ENCODE measurements at places on chromosomes 4 and X.
A peak's percentile ranks its signal among the peaks of the same experiment; 100 is the strongest.

GRCh38 chr4:38424151-38424871 is 239.7 kb upstream of the KLF3 start:
- no peak for DNase-seq

DNA sequence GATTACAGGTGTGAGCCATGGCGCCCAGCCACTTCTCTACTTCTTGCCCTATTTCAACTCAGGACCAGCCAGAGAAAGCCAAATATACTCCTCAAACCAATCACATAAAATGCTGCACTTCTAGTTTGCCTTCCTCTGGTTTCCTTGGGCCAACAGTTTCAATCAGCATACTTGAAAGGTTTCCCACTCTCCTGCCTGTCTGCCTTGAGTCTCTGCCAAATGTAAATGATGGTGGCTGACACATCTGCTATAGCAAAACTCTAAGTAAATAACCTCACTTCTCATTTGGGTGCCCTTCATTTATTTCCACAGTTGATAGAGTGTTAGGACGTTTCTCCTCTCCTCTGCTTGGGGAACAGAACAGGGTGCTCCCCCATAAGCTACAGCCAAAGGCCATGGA is 36.4 kb upstream of the PPA2 start:
- DNase-seq = no peak

GRCh38 chr4:183522821-183523220 is 18.0 kb downstream of the ING2 start:
- no peak for DNase-seq

DNA sequence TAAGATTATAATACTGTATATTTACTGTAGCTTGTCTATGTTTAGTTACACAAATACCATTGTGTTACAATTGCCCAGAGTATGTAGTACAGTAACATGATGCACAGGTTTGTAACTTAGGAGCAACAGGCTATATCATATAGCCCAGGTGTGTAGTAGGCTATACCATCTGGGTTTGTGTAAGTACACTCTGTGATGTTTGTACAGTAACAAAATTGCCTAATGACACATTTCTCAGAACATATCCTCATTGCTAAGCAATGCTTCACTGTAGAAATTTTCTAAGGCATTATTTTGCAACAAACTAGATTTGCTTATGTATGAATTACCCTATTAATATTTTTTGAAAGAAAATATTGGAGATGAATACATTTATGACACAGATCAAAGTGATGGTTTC is 1390.9 kb downstream of the C4orf33 start:
- no peak for DNase-seq

DNA sequence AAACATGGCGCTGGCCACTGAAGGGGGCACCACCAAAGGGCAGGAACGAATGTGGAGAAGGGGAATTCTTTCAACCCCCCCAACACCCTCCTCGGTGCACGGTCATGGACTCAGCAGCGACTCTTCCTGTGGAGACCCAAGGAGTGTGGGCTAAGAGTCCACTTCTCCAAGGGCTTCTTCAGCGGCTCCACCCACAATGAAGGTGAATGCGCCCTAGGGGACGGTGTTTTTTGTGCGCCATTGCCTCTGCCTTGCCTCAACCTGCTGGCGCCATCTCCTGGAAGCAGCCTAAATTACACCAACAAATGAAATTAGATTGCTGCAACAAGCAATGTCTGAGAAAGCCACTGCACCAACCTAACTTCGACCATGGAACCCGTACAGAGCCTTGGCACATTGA is 169.2 kb upstream of the MAGEB18 start:
- DNase-seq = no peak

GRCh38 chr4:26941951-26942350 is 81.3 kb downstream of the STIM2 start:
- DNase-seq = no peak

DNA sequence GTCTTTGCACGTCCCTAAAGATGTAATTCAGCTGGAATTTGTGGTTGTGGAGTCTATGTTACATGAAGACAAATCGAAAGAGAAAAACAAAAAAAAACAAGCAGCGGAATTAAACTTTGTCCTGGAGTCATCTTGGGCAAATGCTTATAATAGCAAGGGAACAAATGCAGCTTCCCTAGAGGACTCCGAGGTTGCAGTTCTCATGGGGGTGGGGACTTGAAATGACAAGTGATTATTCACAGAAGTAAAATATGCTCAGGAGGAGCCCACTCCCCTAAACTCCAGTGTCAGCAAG is 362.4 kb downstream of the ARHGAP24 start:
- DNase-seq = no peak

- DNase-seq = no peak
Observed at GRCh38 chr4:127196655-127197352, 436.0 kb upstream of the INTU start.

GRCh38 chrX:90040807-90041206 is 119.1 kb downstream of the TGIF2LX start:
- no peak for DNase-seq

- no peak for DNase-seq
Observed at GRCh38 chr4:129839687-129840086, 743.7 kb downstream of the C4orf33 start.

DNA sequence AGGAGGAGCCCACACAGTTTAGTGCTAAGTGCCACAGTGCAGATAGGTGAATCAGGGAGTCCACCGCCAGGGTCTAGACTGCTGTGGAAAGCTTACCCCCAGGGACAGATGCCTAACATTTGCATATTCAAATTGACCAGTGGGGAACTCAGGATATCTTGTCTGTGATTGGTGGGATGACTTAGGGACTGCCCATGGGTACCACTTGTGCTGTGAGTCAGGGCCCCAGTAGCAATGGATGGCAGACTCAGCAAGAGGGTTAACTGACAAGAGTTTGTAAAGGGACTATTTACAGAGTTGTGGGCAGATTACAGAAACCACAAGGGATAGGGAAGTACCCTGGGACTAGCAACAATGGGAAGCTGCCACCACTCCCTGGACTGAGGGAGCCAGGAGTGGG is 282.1 kb downstream of the BCOR start:
- no peak for DNase-seq

- no peak for DNase-seq
Observed at GRCh38 chrX:150487369-150488094, 80.9 kb upstream of the MTM1 start.

DNA sequence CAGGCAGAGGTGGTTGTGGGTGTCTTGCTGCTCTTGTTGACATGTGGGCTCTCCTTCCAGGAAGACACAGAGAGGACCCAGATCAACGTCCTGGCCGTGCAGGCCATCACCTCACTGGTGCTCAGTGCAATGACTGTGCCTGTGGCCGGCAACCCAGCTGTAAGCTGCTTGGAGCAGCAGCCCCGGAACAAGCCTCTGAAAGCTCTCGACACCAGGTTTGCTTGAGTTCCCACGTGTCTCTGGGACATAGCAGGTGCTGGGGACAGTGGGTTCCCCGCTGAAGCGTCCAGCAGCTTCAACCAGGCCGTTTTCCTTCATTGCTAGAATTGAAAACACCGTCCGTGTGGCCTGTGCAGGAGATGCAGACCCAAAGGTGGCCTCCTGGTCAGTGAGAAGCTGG is 25.6 kb upstream of the MSANTD1 start:
- no peak for DNase-seq

DNA sequence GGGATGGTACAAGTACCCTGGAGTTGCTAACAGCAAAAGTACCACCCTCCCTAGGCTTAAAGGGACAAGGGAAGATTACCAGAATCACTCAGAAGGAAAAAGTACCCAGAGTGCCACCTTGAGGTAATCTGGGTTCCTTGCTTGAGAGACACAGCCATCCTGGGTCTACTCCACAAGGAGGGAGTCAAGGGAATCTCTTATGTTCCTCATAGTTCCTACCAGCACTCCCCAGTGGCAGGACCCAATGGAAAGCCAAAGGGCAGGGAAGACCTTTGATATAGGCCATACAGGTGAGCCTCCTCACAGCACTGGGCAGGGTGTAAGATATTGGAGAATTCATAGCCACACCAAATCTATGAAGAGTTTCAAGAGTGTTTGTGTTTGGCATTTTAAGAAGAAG is 5.7 kb downstream of the IL2 start:
- DNase-seq = peak; percentile 27

DNA sequence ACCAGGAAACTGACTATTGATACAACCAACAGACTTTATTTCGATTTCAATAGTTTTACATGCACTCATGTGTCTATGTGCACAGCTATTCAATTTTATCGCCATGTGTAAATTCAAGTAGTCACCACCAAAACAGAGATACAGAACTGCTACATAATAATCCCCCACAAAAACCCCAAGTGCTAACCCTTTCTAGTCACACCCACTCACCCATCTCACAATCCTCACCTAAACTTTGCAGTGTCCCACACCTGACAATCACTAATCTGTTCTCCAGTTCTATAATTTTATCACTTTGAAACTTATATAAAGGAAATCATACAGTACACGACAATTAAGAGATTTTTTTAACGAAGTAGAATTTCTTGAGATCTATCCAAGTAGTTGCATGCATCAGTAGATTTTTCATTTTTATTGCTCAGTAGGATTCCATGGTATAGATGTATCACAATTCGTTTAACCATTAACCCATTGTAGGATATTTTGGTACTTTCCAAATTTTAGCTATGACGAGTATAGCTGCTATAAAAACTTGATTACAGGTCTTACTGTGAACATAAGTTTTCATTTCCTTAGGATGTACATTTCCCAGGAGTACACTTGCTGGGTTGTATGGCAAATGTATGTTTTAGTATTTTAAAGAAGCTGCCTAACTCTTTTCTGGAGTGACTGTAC is 85.9 kb downstream of the CASK start:
- DNase-seq = no peak

DNA sequence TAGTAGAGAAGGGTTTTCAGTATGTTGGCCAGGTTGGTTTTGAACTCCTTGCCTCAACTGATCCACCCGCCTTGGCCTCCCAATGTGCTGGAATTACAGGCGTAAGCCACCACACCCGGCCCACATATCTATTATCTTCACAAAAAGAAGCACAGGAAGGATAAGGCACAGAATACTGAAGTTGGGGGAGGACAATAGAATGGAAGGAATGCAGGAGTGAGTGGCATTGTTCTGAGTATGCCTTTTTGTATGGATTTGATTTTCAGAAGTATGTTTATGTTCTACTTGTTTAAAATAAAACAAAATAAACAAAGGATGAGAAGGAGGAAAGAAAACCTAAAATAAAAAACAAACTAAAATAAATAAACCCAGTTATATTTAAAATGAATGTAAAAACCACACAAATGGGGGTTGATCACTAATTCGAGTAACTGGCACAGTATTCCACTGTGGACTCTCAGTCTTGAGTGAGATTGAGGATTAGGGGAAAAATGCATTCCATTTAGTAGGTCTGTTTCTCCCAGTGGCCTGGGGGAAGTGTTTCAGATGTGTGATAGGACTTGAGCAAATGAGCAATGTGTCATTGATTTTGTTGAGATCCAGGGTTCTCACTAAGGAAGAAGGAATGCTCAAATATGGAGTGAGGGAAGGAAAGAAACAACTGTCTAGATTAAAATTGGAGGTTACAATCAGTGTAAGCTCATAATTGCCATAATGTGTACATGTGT is 109.0 kb upstream of the C1QTNF7 start:
- no peak for DNase-seq

GRCh38 chr4:113837397-113837796 is 75.9 kb upstream of the CAMK2D start:
- no peak for DNase-seq

GRCh38 chr4:86160426-86160825 is 199.4 kb downstream of the MAPK10 start:
- DNase-seq = no peak

- no peak for DNase-seq
Observed at GRCh38 chr4:183441276-183441675, 3.2 kb upstream of the CDKN2AIP start.

DNA sequence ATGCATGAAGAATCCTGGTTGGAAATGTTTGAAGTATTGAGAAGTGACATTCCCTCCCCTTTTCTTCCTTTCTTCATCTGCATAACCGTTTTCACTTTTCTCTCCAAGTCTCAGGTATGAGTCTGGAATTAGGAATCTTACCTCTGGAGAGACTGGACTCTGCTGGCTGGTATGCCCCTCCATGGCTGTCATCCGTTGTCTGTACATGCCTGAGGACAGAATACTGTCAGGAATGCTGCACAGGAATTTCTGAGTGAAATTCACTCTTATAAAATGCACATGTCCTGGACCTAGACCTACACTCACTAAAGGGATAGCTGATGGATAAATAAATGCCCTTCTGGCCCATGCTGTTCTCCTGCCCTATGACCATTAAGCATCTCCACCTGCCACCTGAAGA is 179.5 kb downstream of the MSN start:
- DNase-seq = no peak

DNA sequence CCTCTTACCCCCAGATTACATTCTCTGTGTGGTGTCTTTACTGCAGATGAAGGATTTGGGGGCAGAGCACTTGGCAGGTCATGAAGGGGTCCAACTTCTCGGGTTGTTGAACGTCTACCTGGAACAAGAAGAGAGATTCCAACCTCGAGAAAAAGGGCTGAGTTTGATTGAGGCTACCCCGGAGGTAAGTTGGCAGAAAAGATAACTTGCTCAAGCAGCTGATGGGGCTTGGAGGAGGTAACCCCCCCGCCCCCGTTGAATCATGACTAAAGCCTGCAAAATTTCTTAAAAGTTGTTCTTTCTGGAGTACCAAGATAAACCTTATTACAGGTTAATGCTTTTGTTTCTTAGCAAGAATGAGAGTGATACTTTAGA is 1.5 kb downstream of the CCNG2 start:
- DNase-seq = peak; percentile 31

DNA sequence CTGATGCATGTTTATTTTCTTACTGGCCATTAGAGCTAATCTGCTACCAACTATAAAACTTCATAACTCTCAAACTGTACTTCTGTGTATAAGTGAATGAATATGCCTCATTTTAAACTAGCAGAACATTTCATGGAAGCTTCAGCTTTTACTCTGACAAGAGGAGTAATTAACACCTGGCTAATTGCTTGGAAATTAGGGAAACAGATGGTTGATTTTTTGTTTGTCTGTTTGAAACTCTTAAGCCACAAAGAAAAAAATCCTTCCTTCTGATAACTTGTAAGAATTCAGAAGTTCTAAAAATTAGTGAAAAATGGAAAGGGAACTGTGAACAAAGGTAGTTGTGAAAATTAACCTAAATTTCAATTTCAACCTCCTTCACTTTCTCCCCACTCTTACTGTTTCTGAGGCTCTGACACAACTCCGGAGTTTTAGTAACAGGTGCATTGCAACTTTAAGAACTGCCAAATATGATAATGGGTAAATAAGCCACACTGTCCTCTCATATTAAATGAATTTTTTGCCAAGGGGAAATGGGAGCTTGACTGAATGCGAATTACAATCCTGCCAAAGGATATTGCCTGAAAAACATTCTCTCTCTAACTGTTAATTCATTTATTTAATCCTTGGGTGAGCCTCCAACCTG is 1.0 kb downstream of the EGF start:
- DNase-seq = no peak

- no peak for DNase-seq
Observed at GRCh38 chrX:134236626-134237614, at the start of gene CCDC160. Gene CCDC160, plus strand, starts transcription at chrX:134237182. Its CDS starts 7,619 bp downstream, at chrX:134244801.

GRCh38 chr4:178339769-178340168 is 897.5 kb upstream of the AGA start:
- DNase-seq = no peak

Data from CD4-positive, alpha-beta T cell treated with Interleukin-2 at 100 ng/mL for 4 hours (primary cell).